HFF-Myc (cell line): ENCODE measurements at places on chromosomes 1 and 21.

DNA sequence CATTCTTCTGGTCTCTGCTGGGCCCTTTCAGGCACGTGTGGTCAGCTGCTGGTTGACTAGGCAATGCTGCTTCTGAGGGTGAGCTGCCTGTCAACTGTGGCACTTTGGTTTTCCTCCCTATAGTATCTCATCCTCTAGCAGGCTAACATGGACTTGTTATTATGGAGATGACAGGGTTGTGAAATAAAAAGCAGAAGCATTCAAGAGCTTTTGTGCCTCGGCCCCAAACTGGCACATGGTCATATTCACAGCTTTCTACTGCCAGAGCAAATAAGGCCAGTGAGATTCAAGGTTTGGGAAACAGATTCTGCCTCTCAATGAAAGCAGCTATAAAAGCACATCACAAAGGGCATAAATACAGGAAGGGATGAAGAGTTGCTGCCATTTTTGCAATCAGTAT lies 1.6 kb upstream of the ZNF124 start:
- DNase-seq = no peak

DNA sequence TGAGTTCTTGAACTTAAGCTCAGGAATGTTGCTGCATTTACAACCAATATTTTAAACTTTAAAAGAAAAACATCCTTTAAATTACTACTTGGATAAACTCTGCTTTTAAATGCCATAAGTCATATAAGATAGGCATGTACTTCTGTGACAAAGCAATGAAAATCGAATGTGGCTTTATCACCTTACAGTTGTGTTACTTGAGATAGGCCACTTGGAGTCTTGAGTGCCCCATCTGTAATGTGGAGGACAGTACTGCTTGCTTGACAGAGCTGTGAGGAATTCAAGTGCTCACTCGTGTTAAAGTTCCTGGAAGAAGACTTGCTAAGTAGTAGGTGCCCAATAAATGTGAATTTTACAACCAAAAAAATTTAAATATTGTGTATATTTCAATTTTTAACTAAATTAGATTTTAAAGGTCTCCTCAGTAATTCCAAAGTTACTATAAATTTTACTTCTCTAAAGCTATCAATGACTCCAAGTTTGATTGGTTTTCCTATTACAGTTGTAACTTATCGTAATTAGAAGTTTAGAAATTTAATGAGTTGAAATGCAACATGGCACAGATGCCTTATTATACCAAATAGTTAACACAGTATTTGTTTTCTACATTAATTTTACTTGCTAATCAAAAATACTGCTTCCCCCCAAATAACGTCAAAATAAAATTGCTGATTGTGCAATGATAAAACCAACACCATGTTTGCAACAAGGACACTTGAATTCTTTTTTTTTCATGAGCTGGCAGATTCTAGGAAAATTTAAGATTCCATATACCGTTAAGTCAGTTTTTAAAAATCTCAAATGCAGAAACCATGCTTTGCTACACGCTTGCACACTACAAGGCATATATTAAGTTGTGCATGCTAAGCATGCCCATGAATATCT lies 21.8 kb downstream of the PSMB2 start:
- DNase-seq = no peak

DNA sequence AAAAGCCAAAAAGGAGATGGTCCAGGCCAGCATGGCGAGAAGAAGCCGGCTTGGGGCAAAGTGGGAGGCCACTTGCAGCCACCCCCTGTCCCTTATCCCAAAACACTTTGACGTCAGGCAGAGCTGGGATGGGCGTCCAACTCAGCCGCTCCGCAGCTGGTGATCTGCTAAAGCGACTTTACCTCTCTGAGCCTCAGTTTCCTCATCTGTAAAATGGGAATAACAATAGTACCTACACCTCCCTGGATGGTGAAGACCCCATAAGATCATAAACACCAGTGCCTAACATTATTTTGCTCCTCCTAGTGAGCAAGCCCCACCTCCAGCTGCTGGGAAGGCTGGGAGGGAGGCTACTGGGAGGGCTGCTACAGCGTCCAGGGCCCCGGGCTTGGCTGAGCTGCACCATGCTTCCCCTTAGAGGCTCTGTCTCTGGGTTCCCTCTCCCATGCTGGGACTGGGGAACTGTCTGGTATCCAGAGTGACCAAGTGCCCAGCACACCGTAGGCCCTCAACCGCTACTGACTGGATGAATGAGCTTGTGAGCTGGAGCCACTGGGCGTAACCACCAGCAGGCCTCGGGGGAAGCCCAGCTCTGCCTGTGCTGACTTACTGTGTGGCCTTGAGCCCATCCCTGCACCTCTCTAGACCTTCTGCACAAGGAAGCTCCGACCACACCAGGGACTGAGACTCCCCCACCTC lies 18.3 kb downstream of the IFFO2 start:
- DNase-seq = no peak

GRCh38 chr1:221718381-221719277 lies 23.3 kb downstream of the DUSP10 start:
- peak; percentile 64 for DNase-seq

DNA sequence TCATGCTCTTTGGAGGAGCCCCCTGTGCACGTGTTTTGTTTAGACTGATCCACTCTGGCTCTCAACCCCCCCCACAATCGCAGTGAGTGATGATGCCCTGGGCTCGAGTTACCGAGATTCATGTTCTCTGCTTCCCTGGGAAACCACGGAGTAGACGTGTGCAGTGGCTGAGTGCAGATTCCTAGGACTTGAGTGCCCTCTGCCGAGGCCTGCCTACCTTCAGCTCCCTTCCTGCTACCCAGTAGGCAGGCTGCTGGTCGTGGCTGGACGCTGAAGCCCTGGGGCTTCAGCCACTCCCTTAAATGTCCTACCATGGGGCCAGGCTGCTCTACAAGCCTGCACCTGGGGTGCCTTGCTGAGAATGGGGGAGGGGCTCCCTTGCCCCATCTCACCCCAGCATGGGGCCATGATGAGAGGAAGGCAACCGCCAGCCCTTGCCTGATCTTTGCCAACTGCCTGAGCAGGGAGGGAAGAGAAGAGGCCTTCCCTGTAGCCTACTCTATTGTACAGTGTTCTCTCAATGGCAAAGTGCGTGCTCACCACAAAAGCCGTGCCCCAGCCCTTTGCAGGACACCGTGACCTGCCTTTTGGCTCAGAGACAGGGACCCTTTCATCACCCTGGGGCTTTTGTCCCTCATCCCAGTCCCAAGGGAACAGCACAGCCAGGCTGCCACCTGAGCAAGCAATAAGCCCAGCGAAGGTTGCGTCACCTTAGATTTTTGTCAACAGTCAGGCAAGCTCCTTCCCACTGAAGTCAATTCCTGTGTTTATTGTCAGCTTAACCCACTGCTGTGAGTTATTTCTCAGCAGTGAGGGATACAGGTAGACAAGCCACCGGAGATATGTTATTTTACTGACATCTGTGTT lies 4.1 kb upstream of the GRIK3 start:
- DNase-seq = no peak

DNA sequence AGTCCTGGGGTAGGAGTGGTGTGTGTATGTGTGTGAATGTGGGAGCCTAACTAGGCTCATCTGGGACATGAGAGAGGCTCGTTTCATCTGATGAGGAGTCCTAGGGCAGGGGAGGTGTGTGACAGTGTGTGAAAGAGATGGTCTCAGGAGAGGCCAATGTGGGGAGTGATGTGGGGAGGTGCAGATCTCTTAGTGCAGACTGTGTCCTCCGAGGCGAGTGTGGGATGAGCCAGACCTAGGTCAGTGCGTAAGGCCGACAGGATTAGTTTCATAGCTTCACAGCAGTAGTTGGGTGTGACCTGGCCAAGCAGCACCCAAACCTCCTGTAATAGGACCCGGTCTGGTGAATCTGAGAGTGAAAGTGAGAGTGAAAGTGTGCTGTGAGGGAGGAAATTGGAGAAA lies 94.7 kb downstream of the LIPI start:
- DNase-seq = no peak

DNA sequence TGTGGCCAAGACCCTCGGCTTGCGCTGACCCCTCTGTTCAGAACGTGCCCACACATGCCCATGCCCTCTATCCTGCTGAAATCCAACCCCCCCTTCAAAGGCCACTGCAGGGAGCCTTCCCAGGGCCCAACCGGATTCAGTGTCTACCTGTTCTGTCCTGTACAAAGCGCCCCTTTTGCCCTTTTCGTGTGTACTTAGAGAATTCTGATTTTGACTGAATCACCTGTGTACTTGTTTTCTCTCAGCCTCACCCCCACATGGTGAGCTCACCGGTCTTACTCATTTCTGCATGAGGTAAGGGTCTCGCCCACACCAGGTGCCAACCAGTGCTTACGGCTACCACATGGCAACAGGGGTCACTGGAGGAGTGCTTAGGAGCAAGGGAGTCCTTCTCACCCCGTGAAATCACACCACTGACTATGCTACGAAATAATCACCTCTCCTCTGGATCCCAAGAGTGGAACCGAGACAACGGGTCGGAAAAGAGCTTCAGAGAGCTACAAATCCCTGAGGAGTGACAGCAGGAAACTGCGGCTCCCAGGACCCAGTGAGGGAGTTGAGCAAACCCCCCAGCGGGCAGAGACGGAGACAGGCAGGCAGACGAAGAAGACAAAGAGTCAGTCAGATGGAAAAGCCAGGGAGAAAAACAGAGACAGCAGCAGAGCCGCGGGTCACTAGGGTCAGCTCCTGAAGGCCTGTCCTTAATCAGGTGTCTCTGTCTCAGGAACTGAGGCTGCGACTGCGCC lies 2.1 kb upstream of the S100A2 start:
- no peak for DNase-seq

- DNase-seq = no peak
Observed at GRCh38 chr1:38662126-38662525, 197.4 kb downstream of the RRAGC start.

DNA sequence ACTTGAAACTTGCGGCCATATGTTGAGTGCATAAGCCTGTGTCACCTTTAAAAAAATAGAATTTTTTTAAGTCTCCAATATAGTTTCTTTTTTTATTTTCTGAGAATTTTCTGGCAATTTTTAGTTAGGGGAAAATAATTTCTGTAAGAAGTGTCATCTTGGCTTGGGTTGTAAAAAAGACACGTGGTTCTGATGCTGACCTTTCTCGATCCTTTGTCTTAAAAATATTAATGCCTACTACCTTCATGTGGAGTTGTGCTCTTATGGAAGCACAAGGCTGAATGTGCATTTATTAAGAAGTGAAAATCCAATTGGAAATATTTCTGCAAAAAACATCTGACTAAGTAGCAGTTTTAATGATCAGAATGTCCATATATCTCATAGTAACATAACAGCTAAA lies 3.5 kb downstream of the ELAVL4 start:
- no peak for DNase-seq

DNA sequence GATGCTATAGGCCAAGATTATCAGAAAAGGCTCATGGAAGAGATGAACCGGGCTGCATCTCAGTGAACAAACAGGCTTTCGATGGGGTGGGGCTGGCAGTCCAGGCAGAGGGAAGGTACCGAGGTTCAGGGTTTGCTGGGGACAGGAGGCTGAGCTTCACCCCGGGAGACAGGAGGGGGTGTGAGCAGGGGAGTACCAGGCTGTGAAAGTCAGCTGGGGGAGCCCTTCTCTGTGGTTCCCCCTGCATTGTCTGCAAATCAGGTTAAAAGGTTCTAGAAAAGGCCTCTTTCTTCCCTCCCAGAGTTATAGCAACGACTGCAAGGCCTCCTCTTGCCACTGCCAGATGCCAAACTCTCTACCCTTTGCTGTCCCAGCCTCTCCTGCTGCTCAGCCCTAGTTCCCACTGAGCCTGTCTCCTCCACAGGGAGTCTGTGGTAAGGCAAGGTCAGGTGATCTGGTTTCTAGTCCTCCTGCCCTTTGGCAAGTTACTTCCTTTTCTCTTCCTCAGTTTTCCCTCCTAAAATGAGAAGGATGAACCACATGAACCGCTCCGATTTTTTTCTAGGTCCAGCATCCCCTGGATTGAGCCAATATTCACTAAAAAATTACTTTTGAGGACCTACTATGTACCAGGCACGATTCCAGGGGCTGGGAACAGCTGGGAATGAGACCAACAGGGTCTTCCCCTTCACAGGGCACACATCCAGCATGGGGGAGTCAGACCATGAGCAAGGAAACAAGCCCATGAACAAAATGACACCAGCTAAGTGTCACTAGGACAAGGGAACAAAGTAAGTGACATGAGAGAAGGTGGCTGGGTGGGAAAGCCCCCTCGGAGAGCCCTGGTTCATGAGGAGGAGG lies 7.2 kb downstream of the LAD1 start:
- no peak for DNase-seq

DNA sequence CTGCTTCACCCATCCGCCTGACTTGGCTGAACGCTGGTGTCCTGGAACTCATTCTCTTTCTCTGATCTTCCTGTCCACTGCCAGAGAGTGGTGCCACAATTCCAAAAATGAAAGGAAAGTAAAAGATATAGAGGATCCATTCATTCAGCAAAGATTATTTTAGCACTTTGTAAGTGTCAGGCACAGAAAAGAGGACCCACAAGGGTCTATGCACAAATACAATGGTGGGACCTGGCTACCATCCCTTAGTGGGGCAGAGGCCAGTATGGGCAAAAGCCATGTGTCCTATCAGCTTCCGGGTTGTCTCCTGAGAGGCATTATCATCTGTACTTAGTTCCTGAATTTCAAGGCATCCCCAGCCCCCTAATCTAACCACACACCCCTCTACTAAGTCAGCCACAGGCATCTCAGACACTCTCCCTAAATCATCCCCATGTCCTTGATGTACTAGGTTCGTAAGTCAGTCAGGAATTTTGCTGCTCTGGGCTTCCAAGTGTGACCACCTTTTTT lies 19.0 kb downstream of the SSR2 start:
- DNase-seq = no peak

DNA sequence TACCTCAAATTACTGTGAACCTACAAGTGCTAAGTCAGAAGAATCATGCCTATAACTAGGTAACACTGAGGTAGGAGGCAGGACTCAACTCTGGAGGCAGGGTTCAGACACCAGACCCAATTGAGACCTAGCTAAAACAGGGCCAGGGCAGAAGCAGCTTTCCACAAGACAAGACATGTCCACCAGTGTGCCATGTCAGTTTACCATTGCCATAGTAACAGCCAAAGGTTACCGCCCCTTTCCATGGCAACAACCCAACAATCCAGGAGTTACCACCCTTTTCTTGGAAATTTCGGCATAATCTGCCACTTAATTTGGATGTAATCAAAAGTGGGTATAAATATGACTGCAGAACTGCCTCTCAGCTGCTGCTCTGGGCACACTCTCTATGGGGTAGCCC lies 432.3 kb downstream of the DPYD start:
- DNase-seq = no peak

GRCh38 chr21:25607151-25608043 lies at the start of gene MRPL39:
Gene MRPL39 (minus strand): TSS chr21:25607481. CDS start chr21:25607475, 6 bp downstream.
- DNase-seq = peak; percentile 56

DNA sequence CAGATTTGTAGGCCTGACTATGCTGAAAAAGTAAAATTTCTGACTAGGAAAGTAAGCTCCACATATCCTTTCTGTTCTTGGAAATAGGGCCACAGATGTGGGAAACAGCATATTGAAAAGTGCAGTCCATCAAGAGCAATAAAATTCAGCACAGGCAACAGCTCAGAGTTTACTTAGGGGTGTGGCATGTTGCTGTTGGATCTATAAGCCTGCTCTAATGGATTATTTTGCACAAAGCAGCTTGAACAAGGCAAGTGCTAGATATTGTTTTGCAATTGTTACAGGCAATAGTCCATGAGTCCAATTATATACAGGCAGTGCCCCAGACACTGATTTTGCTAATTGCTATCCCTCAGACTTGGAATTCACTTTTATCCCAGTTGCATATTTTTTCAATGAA lies 289.8 kb upstream of the SNX7 start:
- DNase-seq = no peak

- DNase-seq = no peak
Observed at GRCh38 chr1:208614610-208615009, 370.4 kb upstream of the PLXNA2 start.

GRCh38 chr1:111656086-111657017 lies 36.8 kb downstream of the RAP1A start:
- peak; percentile 37 for DNase-seq

- DNase-seq = no peak
Observed at GRCh38 chr21:26061437-26061836, 109.1 kb downstream of the APP start.
